Tibial nerve (tissue), 4 donors: ENCODE measurements at places on chromosomes 1 and 21.

DNA sequence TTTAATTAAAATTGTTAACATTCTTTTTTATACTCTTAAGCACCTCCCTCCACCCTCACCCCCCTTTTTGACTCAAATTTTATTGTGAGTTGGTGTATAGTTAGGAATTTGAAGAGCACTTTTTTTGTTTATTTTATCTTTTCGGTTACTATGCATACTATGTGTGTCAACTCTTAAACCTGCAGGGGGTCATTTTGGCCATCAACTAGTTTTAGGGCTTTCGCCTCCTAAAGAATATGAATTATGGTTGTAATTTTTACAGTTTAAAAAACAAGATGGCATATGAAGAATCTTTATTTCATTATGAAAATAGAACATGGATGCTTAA is 9.7 kb downstream of the BACH1 start:
- no peaks in the 10 kb centered on the region for H3K27me3 ChIP-seq
- DNase-seq: no peak
- H3K36me3 ChIP-seq: peaks cover 4% of the 10 kb centered on the region
- no peak overlapping the region for H3K4me3 ChIP-seq

GRCh38 chr1:5577255-5578040 is 414.8 kb downstream of the NPHP4 start:
- no peak overlapping the region for H3K4me3 ChIP-seq
- H3K27me3 ChIP-seq: no peaks in the 10 kb centered on the region
- no peak overlapping the region for H3K27ac ChIP-seq
- no peaks in the 10 kb centered on the region for H3K4me1 ChIP-seq
- no peaks in the 10 kb centered on the region for H3K36me3 ChIP-seq
- no peak for DNase-seq

DNA sequence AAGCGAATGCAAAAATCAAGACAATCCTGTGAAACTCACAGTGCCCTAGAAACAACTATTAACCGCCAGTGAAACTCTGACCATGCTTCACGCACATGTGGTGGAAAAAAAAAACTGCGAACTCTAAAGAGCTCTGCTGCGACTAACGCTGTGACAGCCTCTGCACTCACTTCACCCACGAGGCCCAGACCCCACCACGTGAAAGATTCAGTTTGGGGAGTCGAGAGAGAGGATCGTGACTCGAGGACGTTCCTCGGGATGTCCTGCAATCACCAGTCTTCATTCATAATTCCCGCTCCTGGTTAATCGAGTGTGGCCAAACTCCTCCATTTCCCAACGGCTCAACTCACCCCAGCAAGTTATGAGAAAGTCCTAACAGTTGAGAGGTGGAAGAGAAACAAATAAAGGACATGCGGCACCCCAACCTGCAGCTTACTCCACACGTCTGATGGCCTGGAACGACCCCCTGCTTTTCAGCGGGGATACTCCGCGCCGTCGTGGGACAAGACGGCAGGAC is 1.1 kb downstream of the SERBP1 start:
- peaks cover 29% of the 10 kb centered on the region for H3K4me1 ChIP-seq
- no peaks in the 10 kb centered on the region for H3K36me3 ChIP-seq
- H3K27me3 ChIP-seq: no peaks in the 10 kb centered on the region
- peak overlapping the region; percentile 82 for H3K4me3 ChIP-seq
- H3K27ac ChIP-seq: peak overlapping the region; percentile 92

DNA sequence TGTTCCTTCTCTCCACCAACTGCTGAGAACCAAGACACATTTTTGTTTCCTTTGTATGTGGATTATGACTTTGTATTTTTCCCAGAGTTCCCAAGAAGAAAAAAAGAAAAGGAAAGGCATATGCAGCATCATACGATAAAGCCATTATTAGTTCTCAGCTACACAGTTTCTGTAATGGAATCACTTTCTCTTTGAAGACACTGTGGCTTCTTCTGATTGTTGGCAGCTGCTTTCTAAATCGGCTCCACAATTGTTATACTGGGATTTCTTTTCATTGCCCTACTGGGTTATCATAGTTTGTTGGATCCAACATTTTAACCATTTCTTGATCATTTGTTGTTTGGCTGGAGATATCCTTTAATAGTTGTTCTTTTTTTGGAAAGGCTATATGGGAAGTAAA is 89.5 kb upstream of the HIVEP3 start:
- H3K36me3 ChIP-seq: no peaks in the 10 kb centered on the region
- no peak for DNase-seq
- H3K27ac ChIP-seq: no peak overlapping the region
- H3K4me3 ChIP-seq: no peak overlapping the region
- H3K27me3 ChIP-seq: no peaks in the 10 kb centered on the region
- no peaks in the 10 kb centered on the region for H3K4me1 ChIP-seq

DNA sequence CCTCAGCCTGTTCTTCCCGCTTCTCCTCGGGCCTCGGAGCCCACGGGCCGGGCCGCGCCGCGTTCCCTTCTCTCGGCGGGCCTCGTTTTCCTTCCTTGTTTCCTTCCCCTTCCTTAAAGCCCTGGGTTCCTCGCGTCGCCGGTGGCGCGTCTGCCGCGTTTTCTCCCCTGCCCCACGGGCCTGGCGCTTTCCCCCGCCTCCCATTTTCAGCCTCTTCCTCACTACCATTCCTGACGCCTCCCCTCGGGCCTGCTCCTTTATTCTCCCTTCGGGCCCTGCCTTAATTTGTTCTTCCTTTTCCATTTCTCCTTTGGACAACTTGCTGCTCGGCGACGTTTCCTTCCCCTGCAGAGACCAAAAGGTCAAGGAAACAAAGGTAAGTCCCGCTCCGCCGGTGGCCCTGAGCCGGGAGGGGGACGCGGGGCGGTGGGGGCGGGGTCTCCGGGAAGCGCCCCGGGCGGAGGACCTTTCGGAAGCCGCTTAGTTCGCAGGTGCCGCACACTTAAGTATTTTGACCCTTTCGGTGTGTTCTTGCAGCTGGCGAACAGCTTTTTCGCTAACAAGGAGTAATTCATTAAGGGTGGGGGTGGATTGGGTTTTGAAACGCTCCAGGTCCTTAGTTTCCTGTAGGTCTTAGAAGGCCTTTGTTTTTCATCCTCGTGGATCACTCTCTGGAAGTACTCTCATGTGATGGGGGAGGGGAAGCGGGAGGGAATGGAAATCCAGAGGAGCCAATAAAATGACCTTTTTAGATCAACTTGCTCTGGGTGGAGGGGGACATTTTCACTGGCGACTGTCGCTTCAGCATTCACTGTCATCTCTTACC is 780 bp downstream of the YTHDF2 start:
- peaks cover 26% of the 10 kb centered on the region for H3K4me1 ChIP-seq
- no peaks in the 10 kb centered on the region for H3K36me3 ChIP-seq
- H3K27ac ChIP-seq: peak overlapping the region; percentile 91
- DNase-seq: no peak

DNA sequence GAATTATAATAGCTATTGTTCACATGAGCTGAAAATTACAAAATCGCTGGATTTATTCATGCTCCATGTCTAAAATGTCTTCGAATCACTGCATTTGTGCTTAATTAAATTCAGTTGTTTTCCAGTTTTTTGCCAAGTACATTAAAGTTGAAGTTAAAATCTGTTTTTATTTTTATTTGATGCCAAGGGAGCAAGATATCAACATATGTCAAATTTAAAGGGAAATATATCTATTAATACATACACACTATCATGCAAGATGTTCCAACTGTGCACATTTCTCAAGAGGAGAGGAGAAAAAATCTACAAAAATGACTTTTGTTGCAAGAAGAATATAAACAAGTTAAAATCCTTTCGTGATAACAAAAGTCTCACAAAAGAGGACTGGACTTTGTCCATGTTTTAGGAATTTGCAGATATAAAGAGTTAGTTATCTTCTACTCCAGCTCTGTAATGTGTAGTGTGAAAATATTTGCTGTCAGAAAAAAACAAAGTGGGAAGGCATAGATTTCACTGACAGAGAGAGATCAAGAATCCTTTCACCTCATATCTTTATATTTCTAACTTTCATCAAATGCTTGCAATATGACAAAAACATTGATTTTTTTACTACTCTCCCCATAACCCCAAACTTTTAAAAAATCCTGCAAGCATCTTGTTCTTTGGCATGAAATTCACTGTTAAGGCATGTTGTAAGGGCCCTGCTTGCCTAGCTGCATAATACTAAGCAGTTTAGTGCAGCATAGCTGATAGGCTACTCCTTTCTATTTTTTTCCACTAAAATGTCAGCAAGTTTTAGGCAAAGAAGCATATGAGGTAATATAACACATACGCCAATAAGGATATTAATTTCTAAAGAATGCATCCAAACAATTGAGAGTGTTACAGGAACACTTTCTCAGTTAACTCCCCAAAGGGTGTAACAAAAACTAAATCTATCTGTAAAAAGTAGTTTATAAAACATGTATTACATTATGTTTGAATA is 340.2 kb upstream of the ADAMTS5 start:
- no peak overlapping the region for H3K4me3 ChIP-seq
- no peaks in the 10 kb centered on the region for H3K27me3 ChIP-seq
- no peaks in the 10 kb centered on the region for H3K4me1 ChIP-seq
- H3K27ac ChIP-seq: peak overlapping the region; percentile 22
- DNase-seq: no peak

DNA sequence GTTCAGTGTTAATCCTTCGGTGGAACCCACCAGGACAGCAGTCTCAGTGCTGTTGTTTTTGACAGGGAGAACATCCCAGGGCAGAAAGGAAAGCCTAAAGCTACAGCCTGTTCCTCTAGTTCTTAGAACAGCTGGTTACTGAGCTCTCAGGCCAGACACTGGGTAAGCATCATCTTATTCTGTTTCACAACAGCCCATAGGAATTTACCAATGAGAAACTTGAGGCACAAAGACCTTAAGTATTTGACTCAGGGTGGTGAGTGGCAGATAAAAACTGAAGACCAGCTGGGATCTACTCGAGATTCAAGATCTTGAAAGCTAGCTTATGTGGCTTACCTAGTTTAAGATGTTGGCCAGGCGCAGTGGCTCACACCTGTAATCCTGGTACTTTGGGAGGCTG is 9.4 kb upstream of the NEK2 start:
- H3K27me3 ChIP-seq: no peaks in the 10 kb centered on the region
- H3K27ac ChIP-seq: no peak overlapping the region
- H3K36me3 ChIP-seq: no peaks in the 10 kb centered on the region
- no peak for DNase-seq
- H3K4me1 ChIP-seq: no peaks in the 10 kb centered on the region
- H3K4me3 ChIP-seq: no peak overlapping the region
